ENCODE measurements at places on chromosomes 4 and X. TPM values are rescaled to one million over a fixed set of nuclear protein-coding genes. Genes with fewer than 3 reads are reported as not detected.
A peak's percentile ranks its signal among the peaks of the same experiment; 100 is the strongest.

- no peak for DNase-seq
These were observed 93.4 kb downstream of the ADRA2C start for GRCh38 chr4:3859571-3859970.

- DNase-seq = no peak
These were observed 586.4 kb downstream of the PRR32 start for GRCh38 chrX:127405946-127406345.

DCHS2 gene
- 0.02 TPM for polyA plus RNA-seq

DNA sequence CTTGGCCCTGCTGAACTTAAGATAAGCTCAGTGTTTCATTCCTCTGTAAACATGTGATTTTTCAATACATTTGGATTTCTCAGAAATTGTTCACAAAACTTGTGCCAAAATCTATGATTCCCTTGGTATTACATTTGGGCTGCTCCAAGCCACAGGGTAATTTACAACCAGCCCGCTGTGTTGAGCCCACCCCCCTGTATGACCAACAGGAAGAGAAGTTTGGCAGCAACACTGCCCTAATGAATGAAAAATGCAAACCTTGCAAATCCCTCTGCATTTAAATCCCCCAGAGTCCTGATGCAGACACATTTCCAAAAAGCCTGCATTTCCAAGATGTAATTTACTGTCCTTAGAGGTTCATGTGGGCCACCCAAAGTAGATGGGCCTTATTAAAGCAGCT is 34.1 kb upstream of the GAB1 start:
- DNase-seq = peak; percentile 75

TMEM156 gene
- polyA plus RNA-seq = 1.3 TPM

RBM46 gene
- 0.06 TPM for polyA plus RNA-seq

MXD4 gene
- polyA plus RNA-seq = 34.4 TPM

DNA sequence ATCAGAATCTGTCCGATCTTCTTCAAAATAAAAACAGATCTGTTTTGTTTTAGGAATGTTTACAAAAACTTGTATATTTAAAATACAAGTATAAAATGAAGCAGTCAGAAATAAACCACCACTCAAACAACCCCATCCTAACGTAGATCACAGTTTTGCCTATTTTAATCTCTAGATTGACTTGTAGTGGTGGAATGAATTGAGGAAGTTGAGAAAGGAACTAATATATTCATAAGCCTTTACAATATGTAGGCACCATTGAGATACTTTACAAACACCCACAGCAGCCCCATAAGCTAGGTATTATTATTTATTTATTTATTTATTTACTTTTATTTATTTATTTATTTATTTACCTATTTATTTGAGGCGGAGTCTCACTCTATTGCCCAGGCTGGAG is 52.3 kb upstream of the KLF3 start:
- DNase-seq = no peak

H2BW2 gene
- polyA plus RNA-seq = not detected

HERC5 gene
- polyA plus RNA-seq = 4.7 TPM

ERVMER34-1 gene
- polyA plus RNA-seq = 0.89 TPM

GRCh38 chr4:24588216-24588954 is 4.0 kb upstream of the DHX15 start:
- DNase-seq = no peak

DNA sequence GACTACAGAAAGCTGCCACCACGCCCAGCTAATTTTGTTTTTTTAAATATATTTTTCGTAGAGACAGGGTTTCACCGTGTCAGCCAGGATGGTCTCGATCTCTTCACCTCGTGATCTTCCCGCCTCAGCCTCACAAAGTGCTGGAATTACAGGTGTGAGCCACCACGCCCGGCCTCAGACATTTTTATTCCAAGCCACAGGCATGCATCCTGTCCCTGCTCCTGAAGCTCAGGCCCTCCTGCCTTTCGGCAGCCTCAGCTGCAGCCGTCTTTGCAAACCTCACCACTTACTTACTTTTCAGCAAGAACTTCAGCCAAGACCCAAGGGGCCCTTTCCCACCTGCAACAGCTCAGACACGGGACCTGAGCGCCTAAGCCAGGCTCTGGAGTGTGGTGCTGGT is 26.0 kb downstream of the FAM53A start:
- no peak for DNase-seq

LONRF3 gene
- 7.2 TPM for polyA plus RNA-seq

- no peak for DNase-seq
These were observed 208.7 kb downstream of the CBLL2 start for GRCh38 chrX:22481436-22481835.

- DNase-seq = no peak
These were observed 18.4 kb upstream of the ANAPC4 start for GRCh38 chr4:25358515-25359275.

MTCP1 gene
- 7.6 TPM for polyA plus RNA-seq

DIPK2B gene
- 6.8 TPM for polyA plus RNA-seq

Measured in lung (tissue), 17 donors.